ENCODE measurements at places on chromosomes 3 and 15.

GRCh38 chr3:12662593-12663400 is 1.1 kb downstream of the RAF1 start:
- peak; percentile 47 for DNase-seq

- DNase-seq = no peak
Measured at GRCh38 chr3:117719316-117719926, 1009.8 kb downstream of the TUSC7 start.

GRCh38 chr3:129979905-129980304 is 5.4 kb downstream of the TRH start:
- DNase-seq = no peak

GRCh38 chr3:32616267-32616962 is 45.8 kb upstream of the DYNC1LI1 start:
- no peak for DNase-seq

DNA sequence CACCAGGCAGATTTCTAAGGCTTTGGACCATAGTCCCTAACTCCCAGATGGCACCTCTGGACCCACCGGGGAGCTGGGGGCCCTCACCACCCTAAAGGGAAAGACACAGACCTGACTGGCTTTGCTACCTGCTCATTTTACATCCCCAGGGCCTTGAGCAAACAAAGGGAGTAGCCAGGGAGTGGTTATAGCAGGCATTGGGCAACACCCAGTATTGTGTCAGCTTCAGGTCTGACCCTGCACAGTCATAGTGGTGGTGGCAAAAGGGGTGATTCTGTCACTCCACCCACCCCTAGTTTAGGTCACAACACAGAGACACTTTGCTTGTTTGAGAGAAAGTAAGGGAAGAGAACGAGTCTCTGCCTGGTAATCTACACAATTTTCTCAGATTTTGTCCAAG is 352.5 kb downstream of the DIPK2A start:
- no peak for DNase-seq

- no peak for DNase-seq
Measured at GRCh38 chr3:20071175-20071574, 30.9 kb downstream of the KAT2B start.

DNA sequence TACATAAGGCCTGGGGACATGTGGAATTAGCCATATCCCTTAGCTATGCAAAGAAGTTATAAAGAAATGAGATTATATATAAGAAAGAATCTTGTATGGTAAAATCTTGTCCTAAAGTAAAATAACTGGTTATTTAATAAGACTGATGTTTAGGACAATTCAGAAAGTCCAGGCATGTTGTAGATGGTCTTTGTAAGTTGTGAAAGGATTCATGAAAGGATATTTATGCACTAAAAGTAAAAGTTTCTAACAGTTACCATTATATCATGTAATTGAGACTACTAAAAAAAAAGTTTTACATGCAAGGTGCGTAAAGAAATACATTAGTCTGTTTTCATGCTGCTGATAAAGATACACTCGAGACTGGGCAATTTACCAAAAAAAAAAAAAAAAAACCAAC is 146.3 kb downstream of the FMN1 start:
- DNase-seq = no peak

- no peak for DNase-seq
Measured at GRCh38 chr15:66943456-66944095, 121.8 kb upstream of the SMAD3 start.

- no peak for DNase-seq
Measured at GRCh38 chr3:186782542-186783057, 777 bp upstream of the EIF4A2 start.

- no peak for DNase-seq
Measured at GRCh38 chr3:58560771-58561311, 16.4 kb downstream of the FAM107A start.

- no peak for DNase-seq
Measured at GRCh38 chr3:158925828-158926494, 124.1 kb downstream of the MFSD1 start.

- no peak for DNase-seq
Measured at GRCh38 chr3:148147903-148148302, 549.8 kb upstream of the AGTR1 start.

DNA sequence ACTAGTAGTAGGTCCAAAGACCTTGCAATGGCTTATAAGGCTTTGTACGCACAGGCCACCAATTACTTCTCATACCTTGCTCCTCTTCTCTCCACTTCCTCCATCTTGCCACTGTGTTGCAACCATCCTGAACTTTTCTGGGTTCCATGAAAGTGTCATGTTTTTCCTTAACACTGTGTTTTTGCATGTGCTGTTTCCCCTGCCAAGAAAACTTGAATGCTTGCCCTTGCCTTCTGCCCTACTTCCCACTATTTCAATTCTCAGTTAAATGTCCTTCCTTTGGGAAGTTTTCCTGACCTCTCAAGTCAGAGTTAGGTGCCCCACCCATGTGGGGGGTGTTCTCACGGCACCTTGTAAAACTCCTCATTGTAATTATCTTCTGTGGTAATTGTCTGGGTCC is 182.8 kb downstream of the THRB start:
- DNase-seq = no peak

DNA sequence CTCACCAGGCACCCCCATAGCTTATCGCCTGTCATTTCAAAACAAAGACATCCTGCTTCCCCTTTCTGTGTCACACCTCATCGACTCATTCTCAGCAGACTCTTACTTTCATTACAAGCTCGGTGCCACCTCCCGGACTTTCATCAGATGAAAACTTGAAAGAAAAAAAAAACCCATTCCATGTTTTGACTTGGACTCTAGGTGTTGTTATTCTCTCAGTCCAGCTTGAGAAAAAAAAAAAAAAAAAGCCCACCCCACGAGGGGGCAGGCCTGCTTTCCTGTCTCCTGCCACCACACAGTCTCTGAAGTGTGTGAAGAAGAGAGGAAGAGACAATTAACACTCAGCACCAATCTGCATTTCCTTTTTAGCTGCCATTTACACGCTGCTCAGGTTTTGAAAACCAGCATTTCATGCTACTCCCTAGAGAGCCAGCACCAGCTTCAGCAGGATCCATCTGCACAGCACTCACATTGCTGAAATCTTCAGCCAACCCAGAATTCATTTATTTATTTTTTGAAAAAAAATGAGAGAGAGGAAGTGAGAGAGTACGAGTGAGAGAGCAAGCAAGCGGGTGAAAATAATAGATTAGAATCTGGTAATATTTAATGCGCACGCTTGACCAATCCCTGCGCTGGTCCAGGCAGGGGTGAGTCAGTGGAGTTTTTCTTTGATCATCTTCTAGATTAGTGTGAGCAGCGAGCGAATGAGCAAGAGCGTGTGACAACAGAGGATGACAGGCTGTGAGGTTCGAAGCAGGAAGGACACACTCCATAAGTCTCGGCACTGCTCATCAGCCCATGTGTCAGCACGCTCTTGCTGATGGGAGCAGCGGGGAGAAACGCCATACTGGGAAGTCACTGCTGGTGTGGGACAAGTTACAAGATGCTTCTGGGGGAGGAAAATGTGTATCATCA is 23.5 kb downstream of the ZNF80 start:
- DNase-seq = peak; percentile 79

- DNase-seq = no peak
Measured at GRCh38 chr3:113143353-113143752, 68.0 kb upstream of the BOC start.

GRCh38 chr15:26561896-26562295 is 211.0 kb downstream of the GABRB3 start:
- DNase-seq = no peak

DNA sequence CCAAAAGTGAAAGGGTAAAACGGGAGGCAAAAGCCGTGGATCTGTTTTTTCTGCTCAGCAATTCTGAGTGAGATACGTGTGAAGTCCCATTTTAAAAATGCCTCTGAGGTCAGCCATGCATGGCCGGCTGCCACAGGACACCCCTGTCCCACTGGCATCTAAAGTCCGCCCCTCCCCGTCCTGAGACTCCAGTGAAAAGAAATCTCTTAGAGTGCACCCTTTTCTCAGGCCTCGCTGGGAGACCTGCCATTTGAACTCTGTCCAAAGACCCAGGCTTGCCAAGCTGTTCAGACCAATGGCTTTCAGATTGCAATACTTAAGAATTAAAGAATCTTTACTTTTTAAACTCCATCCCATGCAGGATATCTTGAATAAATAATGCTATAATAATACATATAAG is 61.0 kb upstream of the SLC24A5 start:
- no peak for DNase-seq

DNA sequence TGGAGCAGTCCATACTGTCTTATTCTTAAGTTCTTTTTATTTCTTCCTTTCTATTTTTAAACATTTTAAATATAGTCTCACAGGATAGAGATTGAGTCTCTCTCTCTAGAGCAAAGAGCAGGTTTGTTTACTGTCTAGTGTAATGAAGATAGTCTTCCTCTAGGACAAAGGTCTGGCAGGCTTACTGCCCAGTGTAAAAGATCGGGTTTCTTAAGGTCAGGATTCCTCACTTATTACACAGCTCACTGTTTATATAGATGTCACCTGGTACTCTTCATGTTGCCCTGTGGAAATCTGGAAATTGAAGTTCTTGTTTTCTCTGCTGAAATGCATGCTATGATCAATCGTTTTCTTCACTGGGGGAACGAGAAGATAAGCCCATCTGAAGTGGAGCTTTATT is 76.0 kb downstream of the ZBBX start:
- DNase-seq = no peak

GRCh38 chr3:64992530-64993285 is 304.9 kb upstream of the ADAMTS9 start:
- no peak for DNase-seq

GRCh38 chr3:97917813-97918536 is 54.3 kb downstream of the RIOX2 start:
- no peak for DNase-seq

- no peak for DNase-seq
Measured at GRCh38 chr15:78322243-78322642, 17.9 kb upstream of the CRABP1 start.

- no peak for DNase-seq
Measured at GRCh38 chr3:8653800-8654408, 9.3 kb upstream of the SSUH2 start.

DNA sequence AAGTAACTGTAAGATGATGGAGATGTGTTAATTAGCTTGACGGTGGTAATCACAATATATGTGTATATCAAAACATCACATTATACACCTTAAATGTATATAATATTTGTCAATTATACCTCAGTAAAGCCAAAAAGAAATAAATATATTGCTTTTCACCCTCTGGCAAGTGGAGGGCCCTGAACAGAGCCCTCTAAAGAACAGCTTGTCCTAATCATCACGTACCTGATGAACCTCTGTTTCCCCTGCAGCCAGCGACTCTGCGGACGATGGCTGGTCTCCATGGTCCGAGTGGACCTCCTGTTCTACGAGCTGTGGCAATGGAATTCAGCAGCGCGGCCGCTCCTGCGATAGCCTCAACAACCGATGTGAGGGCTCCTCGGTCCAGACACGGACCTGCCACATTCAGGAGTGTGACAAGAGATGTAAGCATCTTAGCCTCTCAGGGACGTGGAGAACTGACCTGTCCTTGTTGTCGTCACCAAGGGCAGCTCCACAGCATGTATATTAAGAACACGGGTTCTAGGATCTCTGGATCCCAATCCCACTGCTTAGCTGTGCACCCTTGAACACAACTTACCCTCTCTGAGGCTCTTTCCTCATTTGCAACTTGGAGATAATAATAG is 6.3 kb downstream of the THBS1 start:
- DNase-seq = no peak

DNA sequence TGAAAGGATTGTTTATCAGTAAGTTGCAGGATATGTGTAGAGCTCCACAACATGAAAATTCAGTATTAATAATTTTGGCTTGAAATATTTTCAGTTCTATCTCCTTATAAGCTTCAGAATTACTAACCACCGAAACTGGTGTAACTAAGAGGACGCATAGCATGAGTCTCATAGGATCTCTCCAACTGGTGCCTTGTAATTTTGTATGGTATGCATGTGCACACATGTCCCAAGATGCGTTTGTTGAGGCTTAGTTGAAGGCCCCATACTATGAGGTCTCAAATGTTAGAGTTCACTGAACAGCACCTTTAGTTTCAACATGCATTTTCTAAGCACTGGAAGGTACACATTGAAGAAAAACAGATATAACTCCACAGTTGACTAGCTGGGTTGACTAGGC is 195.4 kb downstream of the TP63 start:
- no peak for DNase-seq

DNA sequence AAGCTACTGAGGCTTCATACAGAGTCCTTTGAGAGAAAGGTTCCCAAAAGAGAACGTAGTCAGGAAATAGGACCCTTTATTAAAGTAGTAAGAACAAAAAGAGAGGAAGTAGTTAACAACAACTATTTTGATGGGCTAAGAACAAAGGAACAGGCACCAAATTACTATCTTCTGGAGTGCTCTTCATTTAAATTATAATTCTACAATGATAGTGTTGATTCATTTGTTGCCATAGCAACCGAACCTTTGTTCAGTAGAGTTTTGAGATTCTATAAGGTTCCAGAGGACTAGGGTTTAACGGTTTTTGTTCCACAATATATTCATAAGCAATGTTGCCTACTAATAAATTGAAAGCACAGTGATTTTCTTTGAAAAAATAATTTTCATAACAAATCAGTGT is 78.8 kb downstream of the CMSS1 start:
- no peak for DNase-seq

- DNase-seq = peak; percentile 25
Measured at GRCh38 chr3:179027326-179027900, 44.2 kb downstream of the ZMAT3 start.

GRCh38 chr3:74614107-74614967 is at the start of gene CNTN3:
TSS of gene CNTN3 (minus strand) at chr3:74614659. CDS start at chr3:74521112, 93,547 bp downstream.
- no peak for DNase-seq

DNA sequence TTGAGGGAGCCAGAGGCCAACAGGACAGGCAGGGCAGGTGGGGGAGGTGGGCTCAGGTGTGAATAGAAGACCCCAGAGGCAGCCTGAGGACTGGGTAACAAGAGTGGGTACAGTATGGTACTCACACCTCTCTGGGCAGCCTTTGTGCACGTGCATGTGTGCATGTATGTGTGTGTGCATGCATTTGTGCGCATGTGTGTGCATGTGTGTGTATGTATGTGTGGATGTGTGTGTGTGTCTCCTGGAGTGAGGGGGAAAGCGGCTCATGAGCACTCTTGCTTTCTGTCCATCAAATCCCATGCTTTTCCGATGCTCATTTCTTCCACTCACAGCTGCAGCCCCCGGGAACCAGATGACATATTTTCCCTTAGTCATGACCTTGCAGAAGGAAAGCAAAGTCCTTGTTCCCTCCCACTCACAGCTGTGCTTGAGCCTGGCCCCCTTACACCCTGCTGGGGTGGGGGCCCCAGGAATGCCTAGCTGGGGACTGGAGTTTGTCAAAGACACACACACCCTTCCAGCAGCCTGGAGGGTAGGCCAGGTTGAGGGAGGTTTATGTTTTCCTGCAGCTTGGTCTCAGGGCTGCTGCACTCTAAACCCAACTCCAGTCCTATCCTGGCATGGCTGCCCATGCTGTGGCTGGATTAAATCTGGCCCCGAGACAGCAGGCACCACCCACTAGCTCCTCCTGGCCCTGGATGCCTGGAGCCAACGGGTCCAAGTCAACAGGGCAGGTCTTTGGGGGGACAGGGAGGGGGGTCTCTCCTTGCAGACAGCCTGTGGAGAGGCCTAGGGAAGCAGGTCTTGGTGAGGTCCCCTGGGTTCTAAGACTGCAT is 22.5 kb downstream of the CCDC33 start:
- no peak for DNase-seq

- no peak for DNase-seq
Measured at GRCh38 chr15:31510057-31510456, 183.4 kb downstream of the KLF13 start.

GRCh38 chr15:64845183-64845611 is 3.5 kb downstream of the PLEKHO2 start:
- DNase-seq = no peak

All from activated CD4-positive, alpha-beta T cell treated with anti-CD3 and anti-CD28 coated beads, Interleukin-2, amount 50 U/mL, for 48 hours (primary cell).